Stimulated activated CD4-positive, alpha-beta T cell treated with anti-CD3 and anti-CD28 coated beads, TNF-alpha, amount 100 ng/mL, for 48 hours (primary cell): ENCODE measurements at places on chromosomes 5 and 9.

DNA sequence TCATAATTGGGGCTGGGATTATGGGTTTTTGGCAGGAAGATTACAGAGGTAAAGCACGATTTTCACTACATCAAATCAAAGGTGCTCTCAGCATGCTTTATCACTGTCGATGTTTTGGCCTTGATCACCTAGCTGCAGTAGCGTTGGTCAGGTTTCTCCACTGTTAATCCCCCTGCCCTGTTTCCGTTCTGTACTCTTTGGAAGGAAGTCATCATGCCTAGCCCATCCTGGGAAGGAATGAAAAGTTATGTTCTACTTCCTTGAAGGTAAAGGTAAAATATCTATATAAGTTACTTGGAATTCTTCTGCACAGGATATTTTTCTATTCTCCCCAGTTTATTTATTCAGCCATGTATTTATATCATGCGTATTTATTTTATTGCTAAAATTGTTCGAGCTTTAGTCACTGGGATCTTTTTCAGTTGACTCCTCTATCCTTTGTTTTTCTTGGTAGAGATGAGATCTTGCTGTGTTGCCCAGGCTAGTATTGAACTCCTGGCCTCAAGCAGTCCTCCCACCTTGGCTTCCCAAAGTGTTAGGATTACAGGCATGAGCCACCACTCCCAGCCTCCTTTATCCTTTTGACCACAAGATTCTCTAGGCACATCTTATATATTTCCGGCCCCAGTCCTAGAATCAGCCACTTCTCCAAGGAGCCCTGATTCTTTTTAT lies 25.3 kb downstream of the FAF2 start:
- DNase-seq: no peak

GRCh38 chr5:128764601-128765310 lies 200.5 kb upstream of the SLC27A6 start:
- no peak for DNase-seq

- DNase-seq: no peak
These were observed 92.7 kb downstream of the KCNIP1 start for GRCh38 chr5:170596482-170597044.

- peak; percentile 62 for DNase-seq
These were observed 129.0 kb downstream of the SNX18 start for GRCh38 chr5:54646356-54647101.

DNA sequence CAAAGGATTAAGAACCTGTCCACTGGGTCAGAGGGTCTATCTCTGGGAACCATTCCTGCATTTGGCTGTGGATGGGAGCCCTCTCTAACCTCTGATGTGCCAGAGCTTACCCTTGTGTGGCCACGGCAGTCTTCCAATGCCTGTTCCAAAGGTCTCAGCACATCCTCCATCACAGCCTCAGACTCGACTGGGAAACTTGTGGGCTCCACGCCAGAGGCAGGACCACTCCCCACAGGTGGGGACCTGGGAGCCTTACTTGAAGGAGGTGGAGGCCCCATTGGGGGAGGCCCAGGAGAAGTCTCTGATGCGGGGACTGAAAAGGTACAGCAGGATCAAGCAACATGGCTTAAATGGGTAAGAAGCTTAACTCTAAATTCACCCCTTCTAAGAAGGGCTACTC lies 4.4 kb downstream of the EIF4EBP3 start:
- no peak for DNase-seq

GRCh38 chr5:142133330-142134206 lies 25.0 kb downstream of the NDFIP1 start:
- DNase-seq: no peak

GRCh38 chr5:113692466-113692865 lies 179.0 kb downstream of the YTHDC2 start:
- DNase-seq: no peak

GRCh38 chr5:169956756-169957155 lies 23.5 kb downstream of the INSYN2B start:
- no peak for DNase-seq

GRCh38 chr5:111973961-111974360 lies 217.0 kb upstream of the NREP start:
- DNase-seq: no peak

DNA sequence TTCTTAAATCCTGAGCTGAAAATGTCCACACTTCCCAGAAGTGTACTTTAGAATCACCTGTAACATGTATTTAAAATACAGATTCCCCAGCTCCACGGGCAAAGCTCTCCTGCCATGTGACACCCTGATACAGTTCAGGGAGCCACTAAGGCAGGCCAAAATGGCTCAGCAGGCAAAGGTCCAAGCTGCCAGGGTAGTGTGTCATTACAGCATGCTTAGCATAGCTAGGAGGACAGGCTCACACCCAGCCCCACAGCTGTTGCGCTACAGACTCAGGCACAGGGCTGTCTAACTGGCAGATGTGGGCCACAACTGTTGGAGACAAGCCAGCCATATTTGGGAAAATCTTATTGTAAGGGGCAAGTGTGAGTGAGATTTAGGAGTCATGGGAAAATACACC lies 73.0 kb downstream of the C9orf85 start:
- DNase-seq: no peak

DNA sequence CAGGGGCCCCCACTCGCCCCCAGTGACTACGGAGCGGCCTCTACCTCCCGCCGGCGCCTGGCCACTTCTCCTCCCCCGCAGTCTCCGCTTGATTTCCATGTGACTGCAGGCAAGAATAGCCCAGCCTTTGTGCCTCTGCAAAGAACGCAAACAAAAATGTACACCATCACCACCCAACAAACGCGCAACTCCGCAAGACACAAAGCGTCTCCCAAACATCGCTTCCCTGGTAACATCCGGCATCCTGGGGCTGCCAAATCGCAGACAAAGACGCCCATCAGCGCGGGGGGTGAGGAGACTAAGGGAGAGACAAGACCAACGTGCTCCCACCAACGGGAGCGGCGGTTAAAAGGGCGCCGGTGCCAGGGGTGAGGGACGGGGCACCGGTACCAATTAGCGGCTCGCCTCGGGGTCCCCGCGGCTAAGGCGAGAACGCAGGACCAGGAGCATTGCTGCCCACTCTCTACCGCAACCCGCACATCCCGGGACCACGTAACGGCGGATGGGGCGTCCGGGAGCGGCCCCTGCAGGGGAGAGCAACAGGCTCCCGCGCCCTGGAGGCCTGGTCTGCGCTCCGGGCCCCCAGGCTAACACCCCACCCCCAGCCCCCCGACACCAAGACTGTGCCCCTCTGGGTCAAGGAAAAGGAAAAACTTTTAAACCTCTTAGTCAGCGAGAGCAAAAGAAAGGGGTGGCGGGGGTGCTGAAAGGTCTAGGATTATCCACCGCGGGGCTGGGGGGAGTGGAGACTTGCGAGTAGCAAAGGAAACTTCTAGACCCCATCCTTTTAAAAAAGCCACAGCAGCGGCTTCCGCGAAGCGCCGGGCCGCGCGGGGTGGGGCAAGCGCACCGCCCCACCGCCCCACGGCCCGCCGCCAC lies 885 bp downstream of the MPDZ start:
- DNase-seq: no peak
